Activated CD8-positive, alpha-beta memory T cell treated with anti-CD3 and anti-CD28 coated beads for 1 hour (primary cell): ENCODE measurements at places on chromosomes 3 and 15.

DNA sequence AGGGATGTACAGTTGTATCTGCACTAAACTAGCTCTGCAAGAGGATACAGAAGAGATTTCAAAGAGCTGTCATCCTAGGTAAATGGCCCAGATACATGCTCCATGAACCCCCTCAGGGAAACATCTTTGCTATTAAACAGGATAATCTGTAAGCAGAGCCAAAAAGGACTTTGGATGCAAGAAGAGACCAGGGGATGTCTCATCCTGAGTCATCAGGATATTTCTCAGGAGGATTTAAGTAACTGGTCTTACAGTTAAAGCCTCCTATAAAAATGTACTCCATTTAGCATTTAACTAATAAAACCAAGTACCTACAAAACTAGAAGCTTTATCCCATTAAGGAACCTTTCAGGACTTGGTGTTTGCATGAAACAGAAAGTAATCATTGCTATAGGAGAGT lies 48.2 kb upstream of the PHLDB2 start:
- no peak for DNase-seq

DNA sequence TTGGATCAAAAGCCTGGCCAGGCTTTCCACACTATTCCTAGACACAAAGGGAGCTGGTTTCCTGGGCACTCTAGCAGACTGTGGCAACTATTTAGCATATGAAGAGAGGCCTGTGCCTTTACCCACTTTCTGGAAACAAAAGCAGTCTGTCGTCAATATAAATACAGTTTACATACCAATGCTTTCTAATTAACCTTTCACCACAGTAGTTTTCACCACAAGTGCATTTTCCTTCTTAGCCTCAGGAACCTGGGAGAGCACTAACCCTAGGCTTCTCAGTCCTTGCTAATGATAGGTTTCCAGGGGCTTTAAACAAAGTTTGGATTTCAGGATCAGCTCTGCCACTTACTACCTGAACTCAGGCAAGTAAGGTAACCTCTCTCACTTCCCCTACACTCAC lies 499.1 kb downstream of the MAGI1 start:
- no peak for DNase-seq

DNA sequence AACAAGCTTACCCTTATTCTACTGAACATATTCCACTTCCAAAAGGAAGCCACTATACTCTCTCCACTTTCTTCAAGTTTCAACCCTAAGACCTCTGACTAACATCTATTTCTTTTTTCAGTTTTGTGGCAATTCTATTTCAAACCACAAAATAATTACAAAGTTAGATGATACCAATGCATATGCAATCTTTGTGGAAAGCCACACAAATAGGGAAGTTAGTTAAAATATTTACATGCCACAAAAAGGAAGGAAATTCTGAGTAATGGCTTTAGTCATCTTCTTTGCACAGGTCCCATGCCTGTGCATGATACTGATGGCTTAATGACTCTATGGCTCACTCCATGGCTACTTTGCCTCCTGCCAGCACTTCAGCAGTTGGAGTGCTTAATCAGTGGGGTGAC lies 57.0 kb upstream of the MCTP2 start:
- DNase-seq = no peak

- DNase-seq = no peak
Measured at GRCh38 chr3:22117751-22118346, 366.8 kb upstream of the ZNF385D start.

GRCh38 chr3:194080913-194081800 lies 54.8 kb upstream of the HES1 start:
- no peak for DNase-seq
